ENCODE measurements at places on chromosomes 2 and 18.
A peak's percentile ranks its signal among the peaks of the same experiment; 100 is the strongest.

GRCh38 chr2:15948704-15948957 lies 8.3 kb downstream of the MYCN start:
- no peak for DNase-seq

- no peak for DNase-seq
Measured at GRCh38 chr2:104794441-104794840, 59.5 kb upstream of the POU3F3 start.

DNA sequence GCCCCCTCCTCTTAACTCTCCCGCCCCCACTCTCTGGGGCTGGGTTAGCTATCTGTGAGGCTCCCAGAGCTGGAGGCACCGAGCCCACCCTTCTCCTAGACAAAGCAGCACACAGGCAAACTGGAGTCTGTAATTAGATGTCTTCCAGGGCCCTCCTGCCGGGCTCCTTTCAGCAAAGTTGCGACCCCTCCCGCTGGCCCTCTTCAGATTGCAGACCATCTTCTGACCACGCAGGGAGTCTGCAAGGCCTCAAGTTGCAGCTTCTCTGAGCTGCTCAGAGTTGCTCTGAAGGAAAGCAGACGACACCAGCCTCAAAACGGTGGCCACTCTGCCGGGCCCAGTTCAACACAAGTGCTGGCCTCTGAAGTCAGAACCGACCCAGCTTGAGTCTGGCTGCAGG lies 228.4 kb upstream of the COPS8 start:
- DNase-seq: no peak

DNA sequence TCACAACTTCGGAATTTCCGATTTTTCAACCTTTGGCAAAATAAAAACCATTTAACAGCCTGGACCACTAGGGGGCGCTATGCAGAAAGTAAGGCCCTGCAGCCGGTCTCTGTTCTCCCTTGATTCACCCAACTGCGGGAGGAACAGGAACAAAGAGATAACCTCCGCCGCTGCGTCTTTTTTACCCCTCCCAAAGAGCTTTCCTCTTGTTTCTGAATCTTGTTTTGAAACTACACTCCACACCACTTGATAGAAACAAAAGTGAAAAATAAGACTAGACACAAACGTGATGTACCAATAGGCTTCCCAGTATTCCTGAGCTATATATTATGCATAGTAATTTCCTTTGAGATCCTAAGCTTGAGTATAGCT lies 231.2 kb downstream of the MYO3B start:
- peak; percentile 62 for DNase-seq

GRCh38 chr18:21115519-21116411 lies 4.2 kb upstream of the ROCK1 start:
- DNase-seq: no peak

DNA sequence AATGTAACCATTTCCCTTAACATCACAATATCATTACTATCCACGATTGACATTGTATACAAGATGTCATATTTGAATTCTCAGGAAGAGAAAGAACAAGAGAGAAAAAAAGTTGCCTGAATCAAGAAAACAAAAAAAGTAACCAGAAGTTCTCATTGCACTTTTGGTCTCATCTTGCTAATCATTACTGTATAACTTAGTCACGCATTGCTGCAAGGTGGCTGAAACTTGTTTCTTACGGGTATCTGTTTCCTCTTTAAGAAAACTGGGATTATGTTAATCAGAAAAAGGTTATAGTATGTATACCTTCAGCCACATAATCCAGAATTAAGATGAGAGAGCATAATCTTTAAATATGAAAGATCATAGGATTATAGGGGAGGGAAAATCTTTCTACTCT lies 639.7 kb upstream of the SYT4 start:
- no peak for DNase-seq

DNA sequence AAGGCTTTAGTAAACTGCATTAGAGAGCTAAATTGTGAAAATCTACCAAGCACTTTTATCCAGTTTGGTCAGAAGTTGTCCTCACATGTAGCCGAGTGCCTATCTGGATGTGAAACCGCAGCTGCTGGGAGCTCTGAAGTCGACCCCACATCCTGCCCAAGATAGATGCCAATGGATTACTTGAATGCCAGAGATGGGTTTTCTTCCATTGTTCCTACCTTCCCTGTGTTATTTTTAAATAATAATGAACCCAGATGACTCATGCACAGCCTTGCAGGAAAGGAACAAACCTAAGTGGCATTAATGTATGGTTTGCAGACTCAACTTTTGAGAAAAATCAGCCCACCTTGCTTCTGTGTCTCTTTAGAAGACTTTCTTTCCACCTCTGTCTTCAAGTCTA lies 408.5 kb downstream of the FBXO15 start:
- peak; percentile 74 for DNase-seq

DNA sequence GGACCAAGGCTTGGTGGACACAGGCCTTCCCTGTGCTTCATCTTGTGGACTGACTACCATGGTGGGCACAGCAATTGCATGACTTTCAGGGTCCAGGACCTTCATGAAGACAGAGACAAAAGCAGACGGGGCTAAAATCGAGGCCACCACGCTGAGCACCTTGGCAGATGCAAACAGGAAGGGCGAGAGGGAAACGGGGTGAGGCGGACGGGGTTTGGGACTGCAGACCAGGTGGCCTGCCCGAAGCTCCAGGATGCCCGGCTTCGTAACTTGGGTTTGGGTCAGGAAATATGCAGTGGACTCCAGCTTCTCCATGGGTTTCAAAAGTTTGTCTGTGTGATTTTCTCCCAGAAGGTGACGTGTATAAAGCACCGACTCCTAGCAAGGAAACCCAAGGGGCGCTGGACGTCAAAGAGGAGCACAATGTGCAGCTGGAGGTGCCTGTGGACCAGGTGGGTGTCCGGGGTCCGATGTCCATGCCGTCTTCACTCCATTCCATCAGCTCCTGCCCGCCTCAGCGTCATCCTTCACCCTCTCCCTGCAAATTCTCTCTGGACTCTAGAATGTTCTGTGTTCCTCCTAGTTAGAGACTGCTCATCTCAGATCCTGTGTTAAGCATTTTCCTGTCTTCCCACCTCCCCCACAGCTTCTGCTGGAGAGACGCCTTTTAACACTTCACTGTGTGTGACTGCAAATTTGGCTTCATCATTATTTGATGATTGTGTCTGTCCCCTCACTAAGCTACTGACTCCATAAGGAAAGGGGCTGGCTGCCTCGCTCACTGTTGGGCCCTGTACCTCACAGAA lies 65.8 kb downstream of the DCDC2C start:
- DNase-seq: no peak

DNA sequence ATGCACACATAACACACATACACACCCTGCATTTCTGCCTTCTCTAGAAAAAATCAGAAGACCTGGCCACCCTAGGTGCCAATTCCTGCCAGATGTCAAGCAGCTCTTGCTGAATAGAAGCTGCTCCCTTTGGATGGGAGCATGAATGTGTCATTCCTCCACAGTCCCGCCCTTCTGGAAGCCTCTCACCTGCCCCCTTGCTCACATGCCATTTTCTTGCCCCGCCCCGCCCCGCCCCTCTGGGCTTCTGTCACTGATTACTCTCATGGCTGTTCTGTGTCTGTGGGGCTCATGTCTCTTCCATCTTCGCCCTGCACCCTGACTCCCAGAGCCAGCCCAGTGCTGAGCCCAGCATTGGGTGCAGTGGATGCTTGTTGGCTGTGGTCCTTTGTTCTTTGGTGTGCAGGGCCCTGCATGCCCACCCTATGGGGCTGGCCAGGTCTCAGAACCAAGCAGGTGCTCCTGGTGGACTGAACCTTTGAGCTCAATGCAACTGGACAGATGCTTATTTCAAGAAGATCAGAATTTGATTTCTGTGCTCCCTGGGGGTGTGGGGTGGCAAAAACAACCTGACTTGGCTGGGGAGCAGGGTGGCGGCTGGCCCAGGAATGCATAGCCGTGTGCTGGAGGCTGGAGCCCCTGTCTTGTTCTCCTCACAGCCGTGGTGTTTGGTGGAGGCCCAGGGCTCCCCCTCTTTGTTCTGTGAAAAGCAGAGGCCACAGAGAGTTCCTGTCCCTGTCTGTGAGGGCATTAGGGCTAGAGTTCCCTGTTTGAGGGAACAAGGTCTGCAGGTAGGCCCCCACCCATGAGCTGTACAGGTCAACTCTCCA lies 140.6 kb upstream of the GLI2 start:
- no peak for DNase-seq

DNA sequence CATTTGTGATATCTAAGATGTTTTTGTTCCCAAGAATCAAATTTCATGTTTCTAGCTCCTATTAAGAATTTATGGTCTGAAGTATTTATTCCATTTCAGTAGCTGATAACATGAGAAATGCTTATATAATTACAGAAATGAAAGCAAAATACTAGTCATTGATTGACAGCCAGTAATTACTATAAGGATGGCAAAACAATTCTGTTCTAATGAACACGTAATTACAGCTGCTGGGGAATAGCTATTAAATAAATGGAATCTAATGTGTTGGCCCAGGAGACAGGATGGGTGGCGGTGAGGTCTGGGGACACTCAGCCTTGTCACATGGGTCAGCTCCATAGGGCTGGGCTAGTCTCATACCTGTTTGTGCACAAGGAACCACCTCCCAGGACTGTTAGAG lies 263.5 kb downstream of the FHOD3 start:
- DNase-seq: no peak

GRCh38 chr2:3414133-3414860 lies 34.8 kb downstream of the TRAPPC12 start:
- no peak for DNase-seq

DNA sequence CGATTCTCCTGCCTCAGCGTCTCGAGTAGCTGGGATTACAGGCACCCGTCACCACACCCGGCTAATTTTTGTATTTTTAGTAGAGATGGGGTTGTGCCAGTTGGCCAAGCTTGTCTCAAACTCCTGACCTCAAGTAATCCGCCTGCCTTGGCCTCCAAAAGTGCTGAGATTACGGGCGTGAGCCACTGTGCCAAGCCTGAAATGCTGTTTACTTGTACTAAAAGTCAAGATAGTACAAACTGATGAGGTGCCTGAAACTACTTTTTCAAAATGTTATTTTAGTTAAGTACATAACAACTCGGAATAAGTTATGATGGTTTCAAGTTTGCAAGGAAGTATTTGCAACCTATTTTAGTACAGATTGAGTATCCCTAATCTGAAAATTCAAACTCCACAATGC lies 85.7 kb downstream of the CEP192 start:
- no peak for DNase-seq

- peak; percentile 48 for DNase-seq
Measured at GRCh38 chr2:44362207-44363015, 664 bp downstream of the CAMKMT start.

GRCh38 chr2:137973280-137973679 lies 9.0 kb downstream of the HNMT start:
- no peak for DNase-seq

DNA sequence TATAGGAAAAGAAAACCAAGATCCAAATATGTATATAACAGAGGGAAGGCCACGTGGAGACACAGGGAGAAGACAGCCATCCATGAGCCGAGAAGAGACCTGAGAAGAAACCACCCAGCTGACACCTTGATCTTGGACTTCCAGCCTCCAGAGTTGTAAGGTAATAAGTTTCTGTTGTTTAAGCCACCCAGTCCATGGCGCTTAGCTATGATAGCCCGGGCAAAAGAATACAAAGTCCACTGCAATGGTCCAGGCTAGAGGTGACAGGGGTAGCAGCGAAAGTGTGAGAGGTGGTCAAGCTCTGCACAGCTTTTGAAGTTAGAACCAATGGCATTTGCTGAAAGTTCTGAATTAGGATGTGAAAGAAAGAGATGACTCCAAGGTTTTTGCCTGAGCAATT lies 2.8 kb downstream of the MYOM1 start:
- no peak for DNase-seq

- DNase-seq: no peak
Measured at GRCh38 chr18:64707052-64707451, 558.2 kb upstream of the LINC00305 start.

GRCh38 chr2:41913311-41913710 lies 134.5 kb upstream of the PKDCC start:
- DNase-seq: no peak

DNA sequence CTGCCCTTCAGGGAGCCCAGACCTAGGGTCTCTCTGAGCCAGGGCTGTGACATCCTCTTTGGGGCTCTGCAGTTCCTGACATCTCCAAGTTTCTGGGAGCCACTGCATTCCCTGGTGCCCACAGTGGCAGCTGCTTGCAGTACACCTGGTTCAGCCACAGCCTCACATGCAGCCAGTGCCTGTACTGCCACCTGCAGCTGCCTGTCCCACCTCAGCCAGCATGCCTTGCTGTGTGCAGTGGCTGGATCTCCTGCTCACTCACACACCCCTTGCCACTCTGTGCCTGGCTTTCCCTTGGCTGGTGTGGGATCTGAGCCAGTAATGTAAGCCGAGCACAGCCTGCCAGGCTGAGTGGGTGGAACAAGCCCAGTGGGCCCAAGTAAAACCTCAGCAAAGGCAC lies 1288.7 kb downstream of the CNTNAP5 start:
- no peak for DNase-seq

- no peak for DNase-seq
Measured at GRCh38 chr2:233386382-233387041, 32.2 kb downstream of the DGKD start.

- DNase-seq: peak; percentile 21
Measured at GRCh38 chr2:113084249-113085000, 16.7 kb downstream of the IL1F10 start.

GRCh38 chr18:40868110-40868858 lies 1086.8 kb upstream of the PIK3C3 start:
- DNase-seq: peak; percentile 8

GRCh38 chr2:230984393-230985220 lies 11.3 kb upstream of the SPATA3 start:
- DNase-seq: no peak

- DNase-seq: no peak
Measured at GRCh38 chr18:44636241-44636640, 44.4 kb upstream of the SETBP1 start.

DNA sequence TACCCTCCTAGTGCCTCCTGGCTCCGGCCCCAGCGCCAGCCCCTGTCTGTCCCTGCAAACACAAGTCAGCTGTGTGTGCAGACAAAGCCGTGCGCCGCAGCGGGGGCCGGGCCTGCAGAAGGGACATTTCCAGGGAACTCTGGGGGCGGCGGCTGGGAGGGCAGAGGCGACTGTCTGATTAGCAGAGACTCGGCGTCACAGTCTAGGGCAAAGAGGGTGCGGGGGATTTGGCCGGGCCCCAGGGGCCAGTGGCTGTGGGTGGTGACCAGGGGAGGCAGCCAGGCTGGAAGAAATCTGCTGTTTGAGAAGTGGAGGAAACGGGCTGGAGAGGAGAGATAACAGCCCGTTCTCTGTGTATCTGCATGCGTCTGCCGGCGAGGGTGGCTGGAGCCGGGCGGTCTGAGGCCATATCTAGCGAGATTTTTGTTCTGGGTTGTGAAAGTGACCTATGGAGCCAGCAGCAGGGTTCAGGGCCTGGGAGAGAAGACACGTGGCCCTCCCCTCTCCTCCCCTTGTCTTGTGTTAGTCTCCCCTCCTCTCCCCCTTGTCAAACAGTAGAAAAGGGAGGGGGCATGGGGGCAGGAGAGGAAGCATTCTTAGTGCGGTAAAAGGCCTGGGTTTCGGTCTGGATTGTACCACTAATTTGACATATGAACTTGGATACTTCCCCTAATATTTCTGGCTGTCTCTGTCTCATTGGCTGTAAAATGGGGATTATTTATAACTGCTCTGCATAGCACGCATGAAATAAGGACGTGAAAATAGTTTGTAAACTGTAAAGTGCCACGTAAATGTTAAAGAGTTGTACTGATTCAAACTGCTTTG lies 169.4 kb downstream of the SMAD7 start:
- DNase-seq: peak; percentile 72

Measured in kidney capillary endothelial cell (primary cell).